CD4-positive, alpha-beta T cell treated with Interleukin-4 for 4 hours (primary cell): ENCODE measurements at places on chromosomes 16 and 17.

DNA sequence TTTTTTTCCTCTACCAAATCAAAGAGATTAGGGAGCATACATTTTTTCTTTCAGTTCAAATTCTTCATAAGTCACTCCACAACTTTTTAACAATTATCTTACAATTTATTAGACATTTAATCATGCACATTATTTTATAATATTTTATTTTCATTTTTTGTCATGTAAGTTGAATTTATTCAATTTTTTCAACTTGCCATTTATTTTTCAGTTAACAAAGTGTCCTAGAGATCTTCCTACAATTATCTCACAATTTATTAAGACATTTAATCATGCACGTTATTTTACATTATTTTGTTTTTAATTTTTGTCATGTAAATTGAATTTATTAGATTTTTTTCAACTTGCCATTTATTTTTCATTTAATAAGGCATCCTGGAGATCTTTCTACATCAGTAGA is 16.2 kb downstream of the CACNG3 start:
- no peak for DNase-seq

DNA sequence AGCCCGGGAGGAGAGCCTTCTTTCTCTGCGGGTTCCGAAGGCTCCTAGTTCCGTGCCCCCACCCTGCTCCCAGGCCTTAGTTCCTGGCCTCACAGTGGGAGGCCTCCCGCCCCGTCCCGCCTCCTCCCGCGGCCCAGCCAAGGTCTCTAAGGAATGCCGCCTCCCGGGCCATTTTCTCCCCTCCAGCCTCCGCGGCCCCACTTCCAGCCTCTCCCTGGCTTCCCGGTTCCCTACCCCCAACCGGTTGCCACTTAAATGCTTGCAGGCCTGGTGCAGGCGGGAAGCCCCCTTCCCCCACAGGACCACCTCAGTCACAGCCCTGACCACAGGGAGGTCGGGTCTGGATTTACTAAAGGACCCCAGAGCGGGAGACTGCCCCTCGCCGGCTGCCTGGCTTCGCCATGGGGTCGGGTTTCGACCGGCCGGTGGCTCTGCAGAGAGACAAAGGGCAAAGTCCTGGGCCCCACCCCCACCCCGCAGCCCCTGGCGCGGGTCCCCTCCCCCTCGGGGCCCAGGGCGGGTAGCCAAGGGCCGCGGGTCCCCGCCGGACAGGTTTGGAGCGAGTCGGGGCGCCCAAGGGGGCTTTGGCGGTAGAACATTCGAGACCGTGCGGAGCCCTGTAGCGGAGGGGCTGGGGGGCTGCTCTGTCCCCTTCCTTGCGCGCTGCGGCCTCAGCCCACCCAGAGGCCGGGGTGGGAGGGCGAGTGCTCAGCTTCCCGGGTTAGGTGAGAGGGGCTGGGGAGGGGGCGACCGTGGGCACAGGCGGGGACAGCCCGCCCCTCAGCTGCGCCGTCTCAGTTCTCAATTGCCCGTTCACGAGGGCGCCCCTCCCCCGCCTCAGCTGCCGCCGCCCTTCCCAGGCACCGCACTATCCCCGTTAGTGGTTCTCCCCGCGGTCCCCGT is 16.4 kb downstream of the IGF2BP1 start:
- no peak for DNase-seq

- peak; percentile 95 for DNase-seq
These were observed at the start of gene RPL23 for GRCh38 chr17:38853292-38854219. TSS of gene RPL23 (minus strand) at chr17:38853721. CDS start at chr17:38853710, 11 bp downstream.

DNA sequence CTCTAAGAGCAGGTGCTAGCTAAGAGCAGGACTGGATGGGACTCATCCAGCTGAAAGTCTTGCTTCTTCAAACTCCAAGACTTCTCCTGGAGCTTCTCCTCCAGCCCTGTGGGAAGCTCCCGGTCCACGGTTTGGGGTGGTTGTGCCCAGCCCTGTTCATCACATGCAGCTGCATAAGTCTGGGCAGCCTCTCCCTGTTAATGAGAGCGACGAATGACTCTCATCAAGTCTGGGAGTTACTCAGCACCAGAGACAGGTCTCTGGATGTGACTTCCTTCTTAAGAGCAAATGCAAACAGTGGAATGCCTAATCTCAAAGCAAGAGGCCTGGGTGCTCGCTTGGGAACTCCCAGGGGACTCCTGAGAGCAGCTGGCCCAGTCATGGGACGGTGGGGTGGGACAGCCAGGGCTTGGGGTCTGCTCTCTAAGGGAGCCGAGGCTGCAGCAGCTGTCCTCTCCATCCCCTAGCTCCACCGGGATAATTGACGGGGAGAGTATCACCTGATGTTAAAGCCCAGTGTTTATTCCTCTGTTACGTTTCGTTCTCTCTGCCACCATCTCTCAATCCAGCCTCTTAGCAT is 35.3 kb upstream of the CRHR1 start:
- no peak for DNase-seq

- no peak for DNase-seq
These were observed 12.0 kb downstream of the EEF2K start for GRCh38 chr16:22217890-22218730.

GRCh38 chr17:82592289-82592766 is 55.9 kb downstream of the WDR45B start:
- no peak for DNase-seq

GRCh38 chr17:72560303-72561247 is 439.8 kb downstream of the SOX9 start:
- DNase-seq = peak; percentile 52

- peak; percentile 23 for DNase-seq
These were observed 1.1 kb upstream of the TFAP4 start for GRCh38 chr16:4273858-4274311.

DNA sequence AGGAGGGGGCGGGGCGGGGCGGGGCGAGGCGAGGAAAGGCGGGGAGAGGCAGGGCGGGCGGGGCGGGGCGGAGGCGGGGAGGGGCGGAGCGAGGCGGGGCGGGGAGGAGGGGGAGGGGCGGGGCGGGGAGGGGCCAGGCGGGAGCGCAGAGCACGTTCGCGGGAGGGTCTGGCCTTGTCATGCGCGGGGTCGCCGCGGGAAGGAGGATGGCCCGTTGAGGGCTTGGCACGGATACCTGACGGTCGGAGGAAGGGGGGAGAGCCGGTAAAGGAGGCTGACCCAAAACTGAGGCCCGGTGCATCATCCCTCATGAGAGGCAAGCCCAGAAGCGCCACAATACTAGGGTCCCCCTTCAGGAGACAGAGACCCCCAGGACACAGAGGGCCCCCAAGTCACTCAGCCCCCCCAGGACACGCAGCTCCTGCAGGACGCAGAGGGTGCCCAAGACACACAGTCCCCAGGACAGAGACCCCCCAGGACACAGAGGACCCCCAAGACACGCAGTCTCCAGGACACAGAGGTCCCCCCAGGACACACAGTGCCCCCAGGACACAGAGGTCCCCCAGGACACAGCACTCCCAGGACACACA is 593 bp upstream of the WDR45B start:
- DNase-seq = no peak

- no peak for DNase-seq
These were observed 504.9 kb upstream of the HSBP1 start for GRCh38 chr16:83302853-83303252.

DNA sequence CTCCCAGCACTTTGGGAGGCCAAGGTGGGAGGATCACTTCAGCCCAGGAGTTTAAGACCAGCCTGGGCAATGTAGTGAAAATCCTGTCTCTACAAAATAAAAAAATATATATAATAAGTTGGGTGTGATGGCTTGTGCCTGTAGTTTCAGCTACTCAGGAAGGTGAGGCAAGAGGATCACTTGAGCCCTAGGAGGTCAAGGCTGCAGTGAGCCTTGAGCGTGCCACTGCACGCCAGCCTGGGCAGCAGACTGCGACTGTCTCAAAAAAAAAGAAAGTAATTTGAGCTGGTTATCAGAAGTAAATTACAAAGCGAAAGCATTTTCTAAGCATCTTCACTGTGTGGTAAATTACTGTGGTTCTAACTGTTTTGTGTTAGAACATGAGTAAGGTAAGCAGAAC is 66.2 kb downstream of the NQO1 start:
- DNase-seq = no peak

DNA sequence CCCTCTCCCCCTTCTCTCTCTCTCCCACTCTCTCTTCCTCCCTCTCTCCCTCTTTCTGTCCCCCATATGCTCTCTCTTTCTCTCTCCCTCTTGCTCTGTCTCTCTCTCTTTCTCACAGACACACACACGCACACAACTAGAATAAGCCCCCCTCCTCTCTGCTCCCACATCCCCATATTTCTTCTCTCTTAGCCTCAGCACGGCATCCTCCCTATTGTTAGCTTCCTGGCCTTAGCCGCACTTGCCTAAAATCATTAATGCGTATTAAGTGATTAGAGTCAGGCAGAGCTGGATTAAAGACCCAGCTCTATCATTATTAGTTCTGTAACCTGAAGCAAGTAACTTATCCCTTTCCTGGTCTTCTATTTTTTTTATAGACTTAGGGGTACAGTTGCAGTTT is 319.0 kb upstream of the C16orf82 start:
- DNase-seq = no peak

- no peak for DNase-seq
These were observed 32.6 kb downstream of the PPL start for GRCh38 chr16:4904108-4904941.

DNA sequence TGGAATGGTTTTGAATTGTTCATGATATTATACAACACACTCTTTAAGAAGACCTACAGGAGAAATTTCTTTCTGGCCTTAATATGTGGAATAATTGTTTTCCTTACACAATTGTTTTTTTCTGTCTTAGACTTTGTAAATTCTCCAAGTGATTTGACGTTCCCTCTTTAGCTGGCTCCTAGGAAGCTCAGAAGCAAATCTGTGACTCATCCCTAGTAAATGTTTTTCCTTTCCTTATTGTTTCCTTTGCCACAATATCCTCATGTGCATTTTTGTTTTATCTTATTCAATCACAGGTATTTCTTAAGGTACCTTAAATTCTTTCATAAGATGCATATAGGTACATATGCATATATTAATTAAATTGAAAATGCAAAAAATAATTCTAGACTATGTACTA is 13.5 kb downstream of the KIAA0753 start:
- no peak for DNase-seq

DNA sequence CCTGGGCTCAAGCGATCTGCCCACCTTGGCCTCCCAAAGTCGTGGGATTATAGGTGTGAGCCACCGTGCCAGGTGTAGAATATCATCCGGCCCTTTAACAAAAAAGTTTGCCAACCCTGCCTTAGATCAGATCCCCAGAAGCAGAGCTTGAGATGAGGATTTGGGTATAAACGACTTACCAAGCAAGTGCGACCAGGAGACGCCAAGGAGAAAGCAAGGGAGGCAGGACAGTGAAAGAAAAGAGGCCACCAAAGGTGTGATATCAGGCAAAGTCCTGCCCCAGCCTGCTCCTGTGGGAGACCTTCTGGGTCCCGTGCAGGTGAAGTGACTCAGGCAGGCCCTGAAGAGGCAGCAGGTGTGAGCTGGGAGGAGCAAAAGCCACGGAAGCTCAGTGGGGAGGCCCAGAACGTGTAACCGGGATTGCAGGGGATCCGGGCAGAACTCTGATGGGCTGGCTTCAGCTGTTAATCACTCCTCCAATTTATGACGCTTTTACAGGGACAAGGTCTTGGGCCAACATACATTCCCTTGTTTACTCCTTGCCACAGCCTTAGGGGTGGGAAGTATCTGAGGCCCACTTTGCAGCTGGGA is 14.1 kb upstream of the CALB2 start:
- DNase-seq = no peak

GRCh38 chr17:39684369-39685192 is 3.3 kb downstream of the PGAP3 start:
- DNase-seq = no peak

DNA sequence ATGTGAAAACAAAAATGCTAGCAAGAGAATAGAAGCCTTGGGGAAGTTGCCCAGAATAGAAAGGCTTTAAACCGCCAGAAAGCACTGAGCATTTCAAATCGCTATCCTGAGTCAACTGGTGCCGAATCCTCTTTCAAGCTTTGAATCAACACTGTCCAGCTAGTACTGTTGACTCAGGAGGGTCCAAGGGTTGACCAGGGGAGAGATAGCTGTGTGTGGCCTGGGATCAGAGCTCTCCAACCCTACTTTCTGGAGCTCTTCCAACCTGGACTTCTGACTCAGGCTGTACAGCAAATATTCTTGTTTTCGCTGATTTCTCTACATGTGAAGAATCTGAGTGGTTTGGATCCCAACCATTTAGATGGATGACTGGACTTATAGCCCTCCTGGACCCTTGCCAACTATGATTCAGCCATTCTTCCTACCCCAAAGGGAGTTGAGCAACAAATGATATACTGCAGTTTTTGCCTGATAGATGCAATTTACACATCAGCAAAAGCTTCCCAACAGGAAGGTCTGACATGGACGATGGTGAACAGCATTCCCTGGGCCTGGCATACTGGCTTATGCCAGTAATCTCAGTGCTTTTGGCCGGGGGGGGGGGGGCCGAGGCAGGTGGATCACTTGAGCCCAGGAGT is 154.0 kb upstream of the SDK2 start:
- DNase-seq = no peak

DNA sequence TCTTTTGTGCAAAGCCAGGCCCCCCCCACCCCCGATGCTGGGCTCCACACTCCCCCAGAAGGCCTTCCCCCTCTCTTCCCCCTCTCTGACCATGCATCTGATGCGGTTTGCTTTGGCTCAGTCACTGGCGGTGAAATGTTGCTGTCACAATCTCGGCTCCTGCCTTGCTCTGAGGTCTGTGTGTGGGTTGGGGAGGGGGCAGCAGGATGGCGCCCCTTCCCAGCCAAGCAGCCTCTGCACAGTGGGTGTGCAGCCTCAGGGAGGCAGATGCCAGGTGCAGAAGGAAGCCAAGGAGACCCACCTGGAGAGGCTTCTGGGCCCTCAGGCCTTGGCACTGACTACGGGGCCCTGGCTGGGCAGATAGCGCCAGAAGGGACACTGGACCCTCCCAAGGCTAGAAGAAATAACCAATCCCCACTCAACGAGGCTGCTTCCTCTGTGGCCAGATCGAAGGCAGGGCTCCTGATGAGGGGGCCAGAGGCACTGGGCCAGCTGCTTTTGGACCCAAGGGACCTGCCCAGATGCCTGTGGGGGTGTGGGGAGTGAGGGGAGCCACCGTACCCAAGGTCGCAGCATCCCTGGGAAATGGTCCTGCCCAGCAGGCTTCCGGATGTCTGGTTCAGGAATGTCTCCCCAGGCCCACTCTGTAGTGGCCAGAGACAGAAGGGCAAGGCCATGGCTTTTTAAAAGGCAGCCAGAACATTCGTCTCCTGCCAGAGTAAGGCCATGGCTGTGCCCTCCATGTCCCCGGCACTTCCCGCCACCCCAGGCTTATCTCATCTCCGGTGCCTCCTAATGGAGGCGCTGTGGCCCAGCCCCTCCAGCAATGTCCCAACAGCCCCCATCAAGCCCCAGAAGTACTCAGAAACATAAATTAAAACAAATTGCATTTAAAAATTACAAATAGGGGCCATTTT is 43.4 kb upstream of the SLC38A10 start:
- DNase-seq = no peak

GRCh38 chr17:9206741-9207332 is 185.5 kb downstream of the NTN1 start:
- no peak for DNase-seq

DNA sequence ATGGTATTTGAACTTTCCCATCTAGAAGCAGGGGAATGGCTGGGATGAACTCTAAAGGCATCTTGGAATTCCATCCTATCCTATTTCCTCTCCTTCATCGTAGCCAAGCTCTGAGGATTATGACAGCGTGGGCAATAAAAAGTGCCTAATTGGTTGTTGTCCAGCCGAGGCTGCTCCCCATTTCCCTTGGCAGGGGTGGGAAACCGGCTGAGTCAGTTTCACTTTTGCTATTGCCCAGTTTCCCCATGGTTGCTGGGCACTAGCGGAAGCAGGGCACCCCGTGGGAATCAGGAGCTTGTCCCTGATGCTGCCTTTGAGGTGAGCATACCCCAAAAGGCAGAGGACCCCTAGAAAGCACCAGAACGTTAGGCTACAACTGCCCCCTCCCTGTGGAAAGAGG is 13.8 kb upstream of the SP2 start:
- no peak for DNase-seq
